Stimulated activated CD8-positive, alpha-beta memory T cell treated with anti-CD3 and anti-CD28 coated beads, Interleukin-15, amount 100 ng/mL, for 48 hours (primary cell): ENCODE measurements at places on chromosomes 4 and X.

GRCh38 chr4:70437197-70437596, 34.8 kb upstream of the MUC7 start:
- DNase-seq, result no peak

DNA sequence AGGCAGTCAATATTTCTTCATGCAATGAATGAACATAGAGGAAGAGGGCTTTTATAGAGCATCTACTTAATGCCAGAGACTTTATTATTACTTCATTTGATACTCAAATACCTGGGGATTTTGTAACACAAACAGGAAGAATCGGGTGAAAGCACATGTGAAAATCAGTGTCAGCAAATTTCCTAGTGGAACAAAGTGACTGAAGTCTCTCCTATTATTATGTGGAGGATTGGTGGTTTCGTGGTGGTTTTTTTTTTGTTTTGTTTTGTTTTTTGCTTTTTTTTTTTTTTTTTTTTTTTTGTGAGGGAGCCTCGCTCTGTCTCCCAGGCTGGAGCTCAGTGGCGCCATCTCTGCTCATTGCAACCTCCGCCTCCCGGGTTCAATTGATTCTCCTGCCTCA, 207.0 kb downstream of the RRAGB start:
- DNase-seq, result no peak

DNA sequence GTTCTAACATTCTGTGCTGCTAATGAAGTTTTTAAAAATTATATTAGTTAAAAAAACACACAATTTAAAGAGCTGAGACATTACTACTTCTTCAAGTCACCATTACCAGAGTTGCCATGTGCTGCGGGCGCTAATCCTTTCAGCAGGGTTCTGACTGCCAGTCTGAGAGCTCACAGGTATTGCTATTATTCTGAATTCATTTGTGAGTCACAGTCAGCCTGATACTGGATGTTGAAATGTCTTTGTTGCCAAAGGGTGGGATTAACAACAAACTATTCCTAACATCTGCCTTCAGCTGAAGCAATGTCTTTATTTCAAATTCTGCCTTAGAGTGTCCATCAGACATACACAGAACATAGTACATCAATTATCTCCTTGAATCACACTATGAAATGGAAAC, 197.1 kb upstream of the FGF13 start:
- no peak for DNase-seq

DNA sequence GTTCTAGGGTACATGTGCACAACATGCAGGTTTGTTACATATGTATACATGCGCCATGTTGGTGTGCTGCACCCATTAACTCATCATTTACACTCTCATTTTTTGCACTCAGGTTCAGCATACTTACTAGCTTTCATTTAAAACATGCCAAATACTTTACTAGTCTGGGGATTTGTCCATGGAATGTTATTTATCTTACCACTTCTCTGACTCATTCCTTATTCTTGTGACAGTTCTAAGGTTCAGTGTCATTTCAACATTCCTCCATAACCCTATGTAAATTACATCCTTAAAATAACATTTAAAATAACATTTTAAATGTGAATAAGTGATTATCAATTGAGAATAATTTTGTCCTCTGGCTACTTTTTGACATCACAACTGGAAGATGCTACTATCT, 19.5 kb upstream of the SYTL5 start:
- no peak for DNase-seq

DNA sequence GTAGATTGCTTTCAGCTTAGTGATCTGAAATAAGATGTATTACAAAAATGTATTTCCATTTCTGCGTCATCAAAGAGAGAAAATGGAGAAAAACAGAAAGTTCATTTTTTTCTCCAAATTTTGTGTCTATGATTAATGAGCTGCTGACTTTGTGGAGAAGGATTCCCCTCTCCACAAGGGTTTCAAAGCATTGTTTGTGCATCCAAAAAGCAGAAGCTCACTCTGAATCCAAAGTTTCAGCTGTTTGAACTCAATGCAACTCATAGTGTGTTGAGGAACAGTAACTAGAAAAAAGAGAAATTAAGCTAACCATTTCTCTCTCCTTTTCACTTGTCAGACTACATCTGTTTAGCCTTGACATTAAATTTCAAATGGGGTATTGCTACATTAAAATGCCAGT, 62.9 kb upstream of the SLC7A11 start:
- DNase-seq, result no peak

DNA sequence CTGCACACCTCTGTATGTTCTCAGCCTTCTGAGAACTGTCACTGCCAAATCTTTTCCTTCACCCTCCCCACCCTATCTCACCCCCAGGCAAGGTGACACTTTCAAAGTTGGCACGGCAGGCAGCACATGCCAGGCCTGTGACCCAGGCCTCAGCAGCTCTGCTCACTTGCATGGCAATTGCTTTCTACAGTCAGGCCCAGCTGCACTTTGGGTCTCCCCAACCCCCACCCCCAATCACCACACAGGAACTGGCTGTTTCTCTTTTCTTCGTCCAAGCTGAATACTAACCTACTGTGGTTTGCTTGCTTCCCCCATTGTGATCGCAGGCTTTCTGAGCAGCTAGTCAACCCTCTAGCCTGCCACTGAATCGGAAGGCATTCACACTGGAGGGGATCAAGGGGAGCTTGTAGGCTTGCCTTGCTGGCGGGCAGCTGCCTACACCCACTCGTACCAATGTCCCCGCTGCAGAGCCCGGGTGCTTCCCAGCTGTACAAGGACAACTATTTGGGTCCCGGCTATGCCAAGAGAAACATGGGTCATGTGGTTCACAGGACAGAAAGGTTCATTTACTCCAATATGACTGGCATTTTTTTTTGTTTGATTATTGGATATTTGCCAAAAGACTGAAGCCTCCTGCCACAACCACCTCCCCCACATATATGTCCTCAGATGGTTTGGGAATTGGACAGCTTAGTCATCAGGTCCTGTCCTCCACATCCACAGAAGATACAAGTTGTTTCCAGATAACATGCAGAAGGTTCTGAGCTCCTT, 28.1 kb downstream of the SLC25A43 start:
- no peak for DNase-seq

- DNase-seq, result no peak
Observed at GRCh38 chr4:183807420-183808096, 97.5 kb upstream of the STOX2 start.

DNA sequence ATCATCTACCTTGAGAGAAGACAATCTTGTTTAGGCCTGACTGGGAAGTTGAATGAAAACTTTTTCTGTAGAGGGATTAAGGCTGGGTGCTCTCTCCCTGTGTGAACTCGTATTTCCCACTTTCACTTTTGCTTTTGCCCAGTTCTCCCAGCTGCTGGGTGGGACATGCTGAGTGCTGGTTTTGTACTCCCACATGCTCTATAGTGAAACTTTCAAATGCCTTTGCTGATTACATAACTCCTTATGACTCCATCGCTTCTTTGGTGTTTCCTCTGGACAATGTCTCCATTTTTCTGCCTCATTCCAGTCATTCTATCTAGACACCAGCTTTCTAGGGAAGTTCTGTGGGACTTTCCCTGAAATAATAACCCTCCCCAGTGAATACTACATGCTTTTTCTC, 100.5 kb downstream of the CLNK start:
- DNase-seq, result no peak

DNA sequence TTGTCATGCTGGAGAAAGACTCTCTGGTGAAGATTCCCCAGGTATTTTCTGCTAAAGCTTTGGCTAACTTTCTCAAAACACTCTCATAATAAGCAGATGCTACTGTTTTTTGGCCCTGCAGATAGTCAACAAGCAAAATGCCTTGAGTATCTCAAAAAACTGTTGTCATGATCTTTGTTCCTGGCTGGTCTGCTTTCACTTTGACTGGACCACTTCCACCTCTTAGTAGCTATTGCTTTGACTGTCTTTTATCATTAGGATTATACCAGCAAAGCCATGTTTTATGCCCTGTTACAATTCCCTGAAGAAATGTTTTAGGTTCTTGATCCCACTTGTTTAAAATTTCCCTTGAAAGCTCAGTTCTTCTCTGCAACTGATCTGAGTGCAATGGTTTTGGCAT, 231.5 kb downstream of the SLC7A11 start:
- no peak for DNase-seq

GRCh38 chr4:76704133-76704881, 193.6 kb downstream of the SOWAHB start:
- no peak for DNase-seq

DNA sequence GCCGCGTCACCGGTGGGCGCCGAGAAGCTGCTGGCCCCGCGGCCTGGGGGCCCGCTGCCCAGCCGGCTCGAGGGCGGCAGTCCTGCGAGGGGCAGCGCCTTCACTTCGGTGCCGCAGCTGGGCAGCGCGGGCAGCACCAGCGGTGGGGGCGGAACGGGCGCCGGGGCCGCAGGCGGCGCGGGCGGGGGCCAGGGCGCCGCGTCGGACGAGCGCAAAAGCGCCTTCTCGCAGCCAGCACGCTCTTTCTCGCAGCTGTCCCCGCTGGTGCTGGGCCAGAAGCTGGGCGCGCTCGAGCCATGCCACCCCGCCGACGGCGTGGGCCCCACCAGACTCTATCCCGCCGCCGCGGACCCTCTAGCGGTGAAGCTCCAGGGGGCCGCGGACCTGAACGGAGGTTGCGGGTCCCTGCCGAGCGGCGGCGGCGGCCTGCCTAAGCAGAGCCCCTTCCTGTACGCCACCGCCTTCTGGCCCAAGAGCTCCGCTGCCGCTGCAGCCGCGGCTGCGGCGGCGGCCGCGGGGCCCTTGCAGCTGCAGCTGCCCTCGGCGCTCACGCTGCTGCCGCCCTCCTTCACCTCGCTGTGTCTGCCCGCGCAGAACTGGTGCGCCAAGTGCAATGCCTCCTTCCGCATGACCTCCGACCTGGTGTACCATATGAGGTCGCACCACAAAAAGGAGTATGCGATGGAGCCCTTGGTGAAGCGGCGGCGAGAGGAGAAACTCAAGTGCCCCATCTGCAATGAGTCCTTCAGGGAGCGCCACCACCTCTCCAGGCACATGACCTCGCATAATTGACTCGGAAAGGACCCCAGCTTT, 5.6 kb downstream of the PRDM8 start:
- DNase-seq, result peak; percentile 37

- DNase-seq, result no peak
Observed at GRCh38 chrX:109831326-109831985, 98.4 kb upstream of the ACSL4 start.

GRCh38 chrX:69237236-69237635, 72.0 kb upstream of the PJA1 start:
- no peak for DNase-seq

DNA sequence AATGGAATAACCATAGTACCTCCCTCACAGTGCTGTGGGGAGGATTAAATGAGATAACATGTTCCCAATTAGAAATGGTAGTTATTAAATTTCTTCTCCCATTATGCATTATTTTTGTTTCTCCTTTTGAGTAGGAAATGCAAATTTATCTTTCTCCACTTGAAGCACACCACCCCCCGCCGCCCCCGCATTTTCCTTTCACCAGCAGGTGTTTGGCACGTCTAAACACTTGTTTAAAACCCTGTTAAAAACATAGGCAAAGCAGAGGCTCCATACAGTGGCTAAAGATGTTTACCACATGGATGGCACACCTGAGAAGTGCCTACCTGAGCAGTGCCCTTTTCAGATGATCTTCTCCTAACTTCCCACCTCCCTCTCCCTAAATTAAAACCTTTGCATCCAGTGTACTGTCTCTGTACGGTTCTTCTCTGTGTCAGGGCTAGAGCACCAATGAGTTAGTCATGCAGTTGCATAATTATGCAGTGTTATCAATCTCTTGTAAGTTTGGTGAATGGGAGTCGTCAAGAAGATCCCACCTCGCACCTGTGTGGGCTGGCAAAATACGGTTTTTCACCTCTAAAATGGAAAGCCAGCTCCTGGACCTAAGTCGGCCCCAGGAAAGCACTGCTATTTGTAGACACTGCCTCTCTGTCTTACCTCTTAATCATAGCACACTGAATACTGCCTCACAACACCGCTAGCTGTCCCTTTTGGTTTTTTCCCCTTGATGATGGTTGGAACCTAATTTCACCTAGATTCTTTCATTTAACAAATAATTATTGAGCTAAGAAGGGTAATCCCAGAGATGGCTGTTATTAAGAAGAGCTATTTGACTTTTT, 122.0 kb downstream of the CT47B1 start:
- DNase-seq, result no peak

GRCh38 chr4:15690020-15690809, 8.6 kb downstream of the FAM200B start:
- DNase-seq, result no peak

DNA sequence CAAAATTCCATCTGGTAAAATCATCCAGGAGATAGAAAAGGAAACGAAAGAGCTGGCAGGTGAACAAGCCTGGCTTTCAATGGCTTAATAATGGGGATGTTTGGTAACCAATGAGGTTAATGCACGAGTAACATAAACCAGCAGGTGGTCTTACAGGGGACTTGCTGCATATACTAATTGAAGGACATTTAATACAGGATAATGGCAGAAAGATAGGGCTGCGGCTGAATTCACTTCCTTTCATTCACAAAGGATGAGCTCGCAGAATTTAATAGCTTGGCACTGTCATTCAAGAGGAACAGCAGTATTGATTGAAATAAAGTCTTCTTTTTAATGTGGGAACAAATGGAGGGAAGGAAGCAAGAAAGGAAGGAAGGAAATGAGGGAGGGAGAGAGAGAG, 156.3 kb upstream of the RAI2 start:
- DNase-seq, result no peak

DNA sequence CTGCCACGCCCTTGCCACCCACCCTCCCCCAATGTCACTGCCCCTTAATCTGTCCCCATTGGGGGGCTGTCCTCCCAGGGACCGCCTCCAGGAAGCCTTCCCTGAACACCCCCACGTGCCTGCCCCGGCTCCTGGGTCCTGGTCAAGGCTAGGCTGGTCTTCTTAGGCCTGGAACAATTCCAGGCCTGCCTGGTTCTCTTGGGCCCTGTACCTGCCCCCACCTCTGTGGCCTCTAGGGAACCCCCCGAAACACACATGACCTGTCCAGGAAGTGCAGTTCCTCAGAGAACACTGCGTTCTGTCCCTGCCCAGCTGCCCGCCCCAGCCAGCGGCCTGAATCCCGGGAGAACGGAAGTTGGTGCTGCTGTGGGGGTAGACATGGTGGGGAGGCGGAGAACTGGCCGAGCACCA, 5.1 kb downstream of the MXD4 start:
- DNase-seq, result no peak

GRCh38 chrX:133670383-133670782, 255.1 kb upstream of the GPC4 start:
- DNase-seq, result no peak

DNA sequence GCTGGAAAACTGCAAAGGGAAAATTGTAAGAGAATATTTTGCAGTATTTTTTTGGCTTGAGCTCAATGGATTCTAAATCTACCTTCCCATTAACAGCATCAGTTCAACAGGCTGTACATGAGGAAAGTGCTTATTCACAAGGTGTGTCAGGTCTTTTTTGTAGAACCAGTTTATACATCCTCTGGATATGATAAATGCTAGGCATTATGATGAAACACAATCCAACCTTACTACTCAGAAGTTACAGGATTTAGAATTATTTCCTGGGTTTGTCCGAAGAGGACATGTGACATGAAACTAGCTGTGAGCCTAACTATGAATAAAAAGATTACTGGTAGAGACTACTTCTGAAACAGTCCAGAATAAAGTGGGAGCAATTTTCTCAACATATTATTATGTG, 49.5 kb downstream of the ATXN3L start:
- no peak for DNase-seq
